ENCODE measurements at places on chromosomes 3 and 15.
A peak's percentile ranks its signal among the peaks of the same experiment; 100 is the strongest.

- DNase-seq, result no peak
Observed at GRCh38 chr3:180306691-180307090, 270.0 kb upstream of the PEX5L start.

DNA sequence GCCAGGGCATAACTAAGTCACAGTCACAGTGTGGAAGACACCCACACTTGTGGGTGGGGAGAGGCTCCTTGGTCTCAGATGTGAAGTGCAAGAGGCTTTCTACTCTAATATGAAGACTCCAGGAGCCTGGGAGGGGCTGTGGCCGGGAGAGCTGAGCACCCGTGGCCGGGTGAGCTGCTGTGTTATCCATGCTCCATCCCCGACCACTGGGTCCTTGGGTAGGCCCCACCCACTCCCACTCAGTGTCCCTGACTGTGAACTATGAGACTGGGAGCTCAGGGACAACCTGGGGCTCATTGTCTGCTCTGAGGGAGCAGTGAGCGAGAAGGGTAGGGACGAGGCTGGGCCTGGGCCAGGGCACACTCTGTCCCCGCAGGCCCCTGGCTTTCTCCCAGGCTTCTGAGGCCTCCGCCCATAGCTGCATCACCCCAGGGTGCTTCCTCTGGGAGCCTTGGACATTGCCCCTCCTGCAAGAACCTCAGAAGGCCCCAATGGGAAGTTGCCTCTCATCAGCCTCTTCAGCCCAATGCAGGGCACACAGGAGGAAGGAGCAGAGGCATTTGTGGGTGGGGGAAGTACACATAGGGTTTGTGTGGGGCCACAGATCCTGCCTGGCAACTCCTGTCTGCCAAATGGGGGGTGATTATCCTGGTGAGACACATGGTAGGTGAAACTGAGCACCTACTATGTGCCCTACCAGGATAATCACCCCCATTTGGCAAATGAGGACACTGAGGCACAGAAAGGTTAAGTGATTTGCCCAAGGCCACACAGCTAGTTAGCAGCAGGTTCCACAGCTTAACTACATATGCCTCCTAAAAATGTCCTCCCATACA, 2.4 kb downstream of the ANPEP start:
- no peak for DNase-seq

DNA sequence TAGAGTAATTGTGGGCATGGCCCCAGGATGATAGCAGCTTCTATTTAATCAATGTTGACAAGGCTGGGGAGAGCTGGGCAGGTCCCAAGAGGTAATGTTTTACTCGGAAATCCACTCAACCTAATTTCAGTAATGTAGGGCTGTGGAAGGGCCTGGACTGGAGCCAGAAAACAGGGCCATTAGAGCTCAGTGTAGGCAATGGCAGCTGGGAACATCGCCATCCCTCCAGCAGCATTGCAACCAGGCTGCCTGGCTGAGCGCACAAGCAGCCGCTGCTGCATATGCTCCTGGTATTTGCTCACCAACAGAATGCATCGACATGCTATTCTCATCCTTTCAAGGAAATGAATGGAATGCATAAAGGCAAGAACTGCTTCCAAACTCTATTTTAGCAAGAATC, 90.0 kb downstream of the GAP43 start:
- DNase-seq, result peak; percentile 75

- DNase-seq, result no peak
Observed at GRCh38 chr3:43613976-43614375, 7.8 kb downstream of the ANO10 start.

DNA sequence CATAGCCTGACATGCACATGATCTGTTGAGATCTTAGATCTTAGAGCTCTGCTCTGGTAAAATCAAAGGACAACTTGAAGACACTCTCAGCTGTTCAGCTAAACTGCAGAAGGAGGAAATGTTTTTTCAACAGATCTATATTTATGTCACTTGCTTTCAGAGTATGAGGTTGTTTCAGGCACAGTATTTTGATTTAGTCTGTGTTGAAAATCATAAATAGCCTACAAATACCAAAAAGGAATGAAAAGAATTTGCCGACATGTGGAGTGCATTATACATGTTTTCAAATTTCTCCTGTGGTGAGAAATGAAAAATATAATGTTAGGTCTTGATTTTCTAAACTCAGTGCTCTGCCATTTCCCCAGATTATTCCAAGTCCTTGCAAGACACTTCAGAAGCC, 1118.4 kb downstream of the TBL1XR1 start:
- DNase-seq, result no peak

DNA sequence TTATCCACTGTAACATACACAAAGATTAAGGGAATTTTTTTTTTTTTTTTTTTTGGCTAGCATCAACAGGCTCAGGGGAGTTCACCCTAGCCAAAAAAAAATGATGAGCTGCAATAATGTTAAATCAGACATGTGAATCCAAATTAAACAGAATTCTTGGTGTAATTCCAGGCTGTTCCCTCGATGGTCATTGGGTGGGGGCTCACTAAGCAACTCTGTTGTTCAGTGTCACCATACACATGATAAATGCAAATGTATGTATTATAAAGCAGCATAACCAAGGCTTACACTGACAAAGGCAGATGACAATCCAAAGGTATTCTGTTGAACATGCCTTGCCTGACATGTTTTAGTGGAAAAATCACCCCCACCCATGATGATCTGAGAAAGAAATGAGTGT, 29.0 kb downstream of the IL1RAP start:
- no peak for DNase-seq

GRCh38 chr3:94183551-94183950, 120.7 kb downstream of the NSUN3 start:
- DNase-seq, result no peak

DNA sequence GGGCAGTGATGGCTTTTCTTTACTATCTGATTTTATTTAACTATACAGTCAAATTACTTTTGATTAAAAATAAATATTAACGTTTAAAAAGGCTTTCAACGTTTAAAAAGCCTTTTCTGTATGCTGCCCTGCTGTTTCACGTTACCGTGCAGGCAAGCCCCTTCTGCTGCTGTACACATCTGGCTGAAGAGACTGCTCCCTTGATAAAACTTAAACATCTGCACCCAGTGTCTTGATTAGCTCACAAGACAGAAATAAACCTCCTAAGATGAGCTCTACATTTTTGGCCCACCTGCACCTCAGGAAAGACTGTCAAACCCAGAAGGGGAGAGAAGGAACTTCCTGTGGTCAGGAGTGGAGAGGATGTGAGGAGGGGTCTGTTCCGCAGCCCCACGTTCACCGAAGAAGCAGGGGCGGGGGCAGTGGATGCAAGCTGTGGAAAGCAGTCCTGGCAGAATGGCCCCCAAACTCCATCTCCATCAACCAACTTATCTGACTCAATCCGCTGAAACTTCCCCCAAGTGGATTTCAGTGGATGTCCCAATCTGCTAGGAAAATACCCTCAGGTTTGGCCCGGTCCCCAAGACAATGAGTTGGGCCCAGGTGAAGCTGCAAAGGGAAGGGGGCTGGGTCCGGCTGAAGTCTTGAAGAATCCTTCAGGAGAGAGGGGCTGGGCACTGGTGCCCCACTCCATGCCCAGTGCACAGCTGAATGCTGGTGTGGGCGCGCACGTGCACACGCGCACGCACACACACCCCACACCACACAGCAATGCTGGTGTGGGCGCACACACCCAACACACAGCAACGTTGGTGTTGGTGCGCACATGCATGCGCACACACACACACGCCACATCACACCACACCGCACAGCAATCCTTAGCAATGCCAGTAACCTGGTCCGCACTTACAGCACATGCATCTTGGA, 88.6 kb downstream of the LRIG1 start:
- DNase-seq, result no peak

DNA sequence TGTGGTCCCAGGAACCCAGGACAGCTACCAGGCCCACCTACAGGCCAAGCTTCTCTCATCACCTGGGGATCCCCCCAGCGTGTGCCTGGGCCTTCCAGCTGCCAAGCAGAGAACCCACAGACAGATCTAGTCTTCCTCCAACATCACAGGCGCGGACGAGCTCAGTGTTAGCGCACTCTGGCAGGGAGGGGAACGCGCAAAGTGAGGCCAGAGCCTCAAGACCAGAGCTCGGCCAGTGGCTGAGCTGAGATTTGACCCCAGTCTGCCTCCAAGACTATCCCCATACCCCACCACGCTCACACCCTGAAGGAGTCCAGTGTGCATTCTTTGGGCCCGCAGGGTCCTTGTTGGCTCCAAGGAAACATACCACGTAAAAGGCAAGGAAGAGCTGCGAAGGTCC, 5.1 kb downstream of the MFGE8 start:
- DNase-seq, result no peak

- peak; percentile 36 for DNase-seq
Observed at GRCh38 chr15:52857937-52858781, 68.0 kb upstream of the ONECUT1 start.

DNA sequence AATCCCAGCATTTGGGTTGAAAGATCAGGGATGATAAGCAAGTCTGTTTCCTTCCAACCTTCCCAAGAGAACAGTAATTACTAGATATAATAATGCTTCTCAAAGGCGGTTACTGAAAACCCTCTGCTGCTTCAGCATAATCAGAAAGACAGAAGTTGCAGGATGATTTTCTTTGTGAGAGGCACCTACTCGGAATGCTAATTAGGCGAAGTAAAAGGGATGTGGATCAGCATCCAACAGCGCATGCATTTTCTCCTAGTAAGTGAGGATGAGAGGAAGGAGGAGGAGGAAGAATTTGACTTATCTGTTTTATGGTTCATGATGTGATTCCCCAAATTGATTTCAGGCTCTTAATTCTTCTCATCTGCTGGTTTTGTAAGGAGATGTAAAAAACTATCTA, 118.0 kb downstream of the CACNA2D3 start:
- DNase-seq, result no peak

GRCh38 chr3:140545756-140546155, 132.1 kb upstream of the TRIM42 start:
- DNase-seq, result peak; percentile 46

GRCh38 chr3:34364335-34364734, 565.9 kb downstream of the PDCD6IP start:
- no peak for DNase-seq

DNA sequence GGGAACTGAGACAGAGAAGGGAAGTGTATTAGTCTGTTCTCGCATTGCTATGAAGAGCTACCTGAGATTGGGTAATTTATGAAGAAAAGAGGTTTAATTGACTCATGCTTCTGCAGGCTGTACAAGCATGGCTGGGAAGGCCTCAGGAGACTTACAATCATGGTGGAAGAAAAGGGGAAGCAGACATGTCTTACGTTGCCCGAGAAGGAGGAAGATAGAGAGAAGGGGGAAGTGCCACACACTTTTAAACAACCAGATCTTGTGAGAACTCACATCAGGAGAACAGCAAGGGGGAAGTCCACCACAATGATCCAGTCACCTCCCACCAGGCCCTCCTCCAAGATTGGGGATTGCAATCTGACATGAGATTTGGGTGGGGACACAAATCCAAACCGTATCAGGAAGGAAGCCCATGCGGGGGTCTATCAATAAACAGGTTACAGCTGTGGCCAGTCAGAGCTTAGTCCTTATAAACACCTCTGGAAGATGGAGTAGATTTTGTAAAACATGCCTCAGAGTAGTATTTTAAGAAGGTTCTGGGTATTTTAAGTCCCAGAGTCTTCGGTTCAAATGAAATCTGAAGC, 153.9 kb downstream of the GHSR start:
- no peak for DNase-seq

GRCh38 chr3:24378313-24378712, 116.3 kb downstream of the THRB start:
- DNase-seq, result no peak

GRCh38 chr3:4107430-4107829, 195.7 kb upstream of the SETMAR start:
- DNase-seq, result no peak

DNA sequence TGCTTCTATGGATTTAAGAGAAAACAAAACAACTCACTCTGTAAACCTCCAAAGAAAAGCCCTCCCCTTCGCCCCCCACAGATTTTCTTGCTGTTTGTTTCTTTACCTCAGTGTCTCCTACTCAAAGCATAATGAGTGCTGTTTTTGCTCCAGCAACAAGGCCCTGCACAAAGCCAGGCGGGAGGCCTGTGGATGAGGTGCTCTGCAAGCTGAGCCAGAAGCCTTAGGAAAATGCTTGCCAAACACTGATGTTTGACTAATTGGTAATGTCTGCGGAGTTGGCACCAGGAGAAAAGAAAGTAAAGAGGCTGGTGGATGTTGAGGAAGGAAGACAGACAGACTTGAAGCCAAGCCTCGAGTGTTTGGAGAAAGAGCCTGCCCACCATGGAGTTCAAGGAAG, 99.7 kb downstream of the RARB start:
- DNase-seq, result no peak

DNA sequence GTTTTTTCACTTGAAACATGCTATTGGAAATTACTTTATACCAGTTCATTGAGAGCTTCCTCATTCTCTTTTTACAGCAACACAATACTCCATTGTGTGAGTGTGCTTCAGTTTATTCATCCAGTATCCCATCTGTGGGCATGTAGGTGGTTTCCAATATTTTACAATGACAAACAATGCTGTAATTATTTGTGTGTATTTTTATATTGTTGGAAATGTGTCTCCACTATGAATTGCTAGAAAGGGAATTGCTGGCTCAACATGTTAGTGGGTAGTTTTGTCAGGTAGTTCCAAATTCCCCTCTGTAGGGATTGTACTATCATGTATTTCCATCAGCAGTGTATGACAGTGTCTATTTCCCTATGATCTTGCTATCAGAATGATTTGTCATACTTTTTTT, 65.8 kb upstream of the MAGI1 start:
- no peak for DNase-seq

- no peak for DNase-seq
Observed at GRCh38 chr15:74628199-74628598, 12.6 kb downstream of the CLK3 start.

GRCh38 chr3:100245136-100245535, 15.7 kb upstream of the TBC1D23 start:
- DNase-seq, result no peak

DNA sequence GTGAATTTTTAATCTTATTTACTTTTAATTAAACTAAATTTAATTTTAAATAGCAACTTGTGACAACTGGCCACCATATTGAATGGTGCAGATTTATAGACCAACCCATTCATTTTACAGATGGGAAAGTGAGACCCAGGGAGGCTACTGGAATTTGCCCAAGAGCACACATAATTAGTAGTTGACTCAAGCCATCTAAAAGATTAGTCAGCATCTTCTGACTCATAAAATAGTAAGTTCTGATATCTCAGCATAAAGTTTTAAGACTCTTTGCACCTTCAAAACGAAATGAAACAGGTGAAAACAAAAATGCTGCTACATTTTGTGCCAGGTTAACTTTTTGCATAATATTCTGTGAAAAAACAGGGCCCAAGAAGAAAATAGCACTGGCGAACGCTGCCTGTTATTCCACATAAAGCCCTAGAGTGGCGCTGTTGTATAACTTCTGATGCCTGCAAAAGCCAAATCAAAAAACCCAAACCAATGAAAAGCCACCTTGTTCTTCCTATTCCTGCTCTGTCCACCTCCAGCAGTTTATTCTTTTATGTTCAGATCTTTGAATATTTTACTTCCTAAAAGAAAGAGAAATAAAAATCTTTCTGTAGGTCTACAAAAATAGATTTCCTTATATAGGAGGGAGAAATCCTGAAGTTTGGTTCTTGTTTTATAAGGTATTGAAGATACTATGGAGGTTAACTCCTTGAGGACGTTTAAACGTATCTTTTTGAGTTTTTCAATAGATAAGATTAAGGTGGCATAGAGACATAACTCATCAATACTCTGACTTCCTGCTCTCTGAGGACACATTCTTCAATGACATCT, 62.8 kb downstream of the OTOL1 start:
- DNase-seq, result peak; percentile 46

Data from NCI-H1417 (cell line).